Tibial nerve (tissue), 4 donors: ENCODE measurements at places on chromosomes 12 and 14. TPM values are rescaled to one million over a fixed set of nuclear protein-coding genes. Genes with fewer than 3 reads are reported as not detected.

The IL26 gene
- not detected for total RNA-seq

The NT5DC3 gene
- total RNA-seq = 12.7 TPM

The MDGA2 gene
- not detected for total RNA-seq

The ACOT6 gene
- total RNA-seq = not detected

The IAPP gene
- total RNA-seq = not detected

The SBNO1 gene
- 13.9 TPM for total RNA-seq

The KRT3 gene
- not detected for total RNA-seq
